ENCODE measurements at places on chromosomes 6 and 20.

DNA sequence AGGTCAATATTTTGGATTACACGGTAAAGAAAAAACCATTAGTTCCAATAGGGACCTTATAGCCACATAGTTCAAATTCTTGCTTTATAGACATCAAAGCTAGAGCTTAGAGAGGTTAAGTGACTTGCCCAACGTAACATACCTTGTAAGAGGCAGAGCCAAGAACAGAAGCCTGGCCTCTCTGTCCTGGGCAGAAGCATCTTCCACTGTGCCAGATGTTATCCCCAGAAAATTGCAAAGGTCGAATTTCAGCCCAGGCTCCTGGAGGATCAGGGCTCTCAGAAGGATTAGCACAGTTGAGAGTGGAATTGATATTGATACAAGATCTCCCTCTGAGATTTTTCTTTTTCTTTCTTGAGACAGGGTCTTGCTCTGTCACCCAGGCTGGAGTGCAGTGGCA, 6.1 kb downstream of the SMIM28 start:
- no peak for DNase-seq

DNA sequence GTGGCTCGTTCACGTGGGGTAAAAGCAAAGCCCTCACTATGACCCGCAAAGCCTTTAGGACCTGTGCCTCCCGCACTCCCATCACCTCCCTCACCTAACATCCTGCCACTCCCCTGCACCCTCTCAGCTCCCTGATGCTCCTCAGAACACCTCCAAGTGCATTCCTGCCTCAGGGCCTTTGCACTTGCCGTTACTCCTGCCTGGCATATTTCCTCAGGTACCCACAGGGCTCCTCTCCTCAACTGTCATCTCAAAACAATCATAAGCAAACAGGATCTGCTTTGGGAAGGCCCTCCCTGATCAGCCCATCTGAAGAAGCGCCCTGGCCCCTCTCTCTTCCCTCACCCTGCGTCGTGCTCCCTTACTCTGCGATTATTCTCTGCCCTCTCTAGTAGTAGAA, 49.1 kb downstream of the FGD2 start:
- no peak for DNase-seq

DNA sequence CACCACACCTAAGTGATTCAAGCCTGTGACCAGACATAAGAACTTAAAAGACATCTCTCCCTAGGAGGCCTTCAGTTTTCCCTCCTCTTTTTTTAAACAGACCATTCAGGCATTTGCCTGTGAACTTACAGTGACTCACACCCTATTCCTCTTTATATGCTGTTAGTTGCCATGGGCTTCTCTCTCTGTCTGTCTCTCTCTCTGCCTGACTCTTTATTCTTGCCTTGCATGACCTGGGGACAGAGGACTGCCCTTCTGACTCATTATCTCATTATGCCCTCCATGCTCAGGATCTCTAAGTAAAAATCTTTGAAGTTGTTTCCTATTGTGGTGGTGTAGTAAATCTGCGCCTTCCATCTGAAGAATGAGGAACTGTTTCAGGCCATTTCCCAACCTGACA, 442.2 kb upstream of the MAN1A1 start:
- DNase-seq: no peak

DNA sequence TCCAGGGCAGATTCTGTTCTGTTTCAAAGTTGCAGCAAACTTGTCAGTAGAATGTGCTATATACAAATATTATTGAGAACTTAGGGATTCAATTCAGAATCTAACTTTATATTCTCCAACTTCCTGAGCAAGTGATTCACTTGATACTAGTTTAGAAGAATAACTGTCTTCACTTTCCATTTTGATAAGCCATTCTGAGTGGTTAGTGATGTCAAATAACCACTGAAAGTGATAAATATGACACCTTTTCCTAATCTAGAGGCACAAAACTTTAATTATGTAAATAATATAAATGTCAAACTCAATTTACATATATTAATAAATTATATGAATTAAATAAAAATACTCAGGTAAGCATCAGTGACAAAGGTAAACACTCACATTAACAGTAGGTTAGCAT, 20.5 kb upstream of the SIM1 start:
- no peak for DNase-seq

GRCh38 chr6:116210750-116211425, 43.0 kb downstream of the TSPYL4 start:
- DNase-seq: no peak
